Brain pericyte (primary cell): ENCODE measurements at places on chromosomes 6 and 20.

- no peak for DNase-seq
These were observed 350.9 kb upstream of the HSF2 start for GRCh38 chr6:122048570-122048969.

DNA sequence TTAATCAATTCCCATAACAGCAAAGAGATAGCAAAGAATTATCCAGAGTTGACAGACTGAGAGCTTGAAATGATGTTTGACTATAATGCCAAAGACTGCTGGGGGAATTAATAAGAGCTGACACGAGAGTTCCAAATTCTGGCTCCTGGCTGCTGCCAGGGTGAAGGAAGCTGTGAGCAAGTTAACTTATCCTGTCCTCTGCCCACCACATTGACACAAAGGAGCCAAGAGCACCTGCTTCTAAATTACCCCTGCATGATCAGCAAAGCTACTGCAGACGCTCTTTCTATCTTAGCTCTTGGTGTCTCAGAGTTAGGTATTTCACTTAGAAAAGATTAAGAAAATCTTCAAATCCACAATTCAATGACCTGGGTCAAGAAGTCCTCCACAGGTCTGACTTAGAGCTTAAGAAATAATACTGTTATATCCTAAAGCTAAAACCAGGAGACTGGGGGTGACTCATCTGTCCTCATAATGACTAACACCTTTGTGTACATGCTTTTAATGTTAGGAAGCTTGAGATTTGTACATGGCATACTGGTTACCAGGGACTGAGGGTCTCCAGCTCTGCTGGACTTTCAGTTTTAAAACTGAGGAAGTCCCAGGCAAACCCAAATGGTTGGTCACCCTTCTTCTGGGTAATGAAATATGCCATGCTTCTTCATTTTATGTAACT is 13.2 kb upstream of the FRK start:
- DNase-seq, result no peak

DNA sequence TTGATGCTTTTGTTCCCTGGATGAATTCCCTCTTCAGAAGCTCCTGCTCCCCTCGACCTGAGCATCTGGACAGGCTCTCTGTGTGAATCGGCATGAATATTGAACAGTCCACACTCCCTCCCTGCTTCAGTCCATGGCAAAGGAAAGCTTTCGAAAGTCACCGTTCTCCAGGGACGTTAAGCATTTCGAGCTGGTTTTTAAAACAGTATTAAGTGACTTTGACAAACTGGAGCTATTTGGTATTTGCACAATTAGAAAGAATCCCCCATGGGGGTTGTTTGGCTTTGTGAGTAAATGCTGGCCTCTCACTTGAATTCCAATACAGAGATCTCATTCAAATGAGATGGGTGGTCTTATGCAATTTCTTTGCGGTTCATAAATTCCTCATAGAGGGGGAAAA is 85.3 kb upstream of the TIAM2 start:
- no peak for DNase-seq

- peak; percentile 25 for DNase-seq
These were observed 161.8 kb upstream of the SCGN start for GRCh38 chr6:25490018-25490801.

DNA sequence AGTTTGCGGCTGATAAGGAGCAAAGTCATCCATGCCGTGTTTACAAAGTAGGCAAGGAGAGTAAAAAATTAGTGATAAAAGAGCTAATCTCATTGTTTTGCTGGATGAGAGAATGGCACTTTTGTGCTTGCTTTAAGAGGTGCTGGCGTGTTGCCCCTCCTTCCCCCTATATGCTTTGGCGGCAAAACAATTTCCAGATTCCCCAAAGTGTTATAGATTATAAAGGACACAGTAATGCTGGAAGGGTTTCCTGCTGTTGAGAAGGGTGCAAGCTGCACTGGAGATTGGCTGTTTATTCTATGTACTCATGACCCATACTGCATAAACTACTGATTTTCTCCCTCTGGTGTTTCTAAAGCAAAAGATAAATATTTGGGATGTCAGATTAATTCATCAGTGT is 338.9 kb upstream of the MAP3K7 start:
- no peak for DNase-seq

GRCh38 chr6:24426729-24427446 is 24.2 kb downstream of the MRS2 start:
- DNase-seq, result no peak

DNA sequence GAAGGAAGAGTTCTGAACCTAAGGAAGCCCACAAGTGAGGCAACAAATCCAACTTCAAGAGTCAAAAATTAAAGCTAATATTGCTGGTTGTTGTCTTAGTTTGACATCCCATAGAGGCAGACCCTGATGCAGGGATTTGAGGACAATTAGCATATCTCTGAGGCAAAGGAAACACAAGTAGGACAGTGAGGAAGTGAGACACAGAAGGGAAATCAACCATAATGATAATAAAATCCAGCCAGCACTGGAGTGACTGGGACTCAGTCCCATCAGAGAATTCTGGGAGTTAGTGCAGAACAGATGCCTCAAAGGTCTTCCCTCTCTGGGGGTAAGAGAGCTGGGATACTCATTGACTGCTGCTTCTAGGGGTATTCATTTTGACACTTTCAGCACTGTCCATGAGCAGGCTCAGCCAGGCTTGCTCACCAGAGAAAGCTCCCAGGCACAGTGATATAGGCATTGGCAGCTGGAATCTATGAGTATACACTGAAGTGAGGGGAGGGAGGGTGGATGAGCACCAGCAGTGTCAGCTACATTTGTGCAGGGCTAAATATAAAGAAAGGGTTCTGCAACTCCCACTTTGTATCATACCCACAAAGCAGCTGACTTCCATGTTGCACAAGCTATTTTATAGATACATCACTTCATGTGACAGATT is 43.4 kb upstream of the SPTLC3 start:
- DNase-seq, result no peak

DNA sequence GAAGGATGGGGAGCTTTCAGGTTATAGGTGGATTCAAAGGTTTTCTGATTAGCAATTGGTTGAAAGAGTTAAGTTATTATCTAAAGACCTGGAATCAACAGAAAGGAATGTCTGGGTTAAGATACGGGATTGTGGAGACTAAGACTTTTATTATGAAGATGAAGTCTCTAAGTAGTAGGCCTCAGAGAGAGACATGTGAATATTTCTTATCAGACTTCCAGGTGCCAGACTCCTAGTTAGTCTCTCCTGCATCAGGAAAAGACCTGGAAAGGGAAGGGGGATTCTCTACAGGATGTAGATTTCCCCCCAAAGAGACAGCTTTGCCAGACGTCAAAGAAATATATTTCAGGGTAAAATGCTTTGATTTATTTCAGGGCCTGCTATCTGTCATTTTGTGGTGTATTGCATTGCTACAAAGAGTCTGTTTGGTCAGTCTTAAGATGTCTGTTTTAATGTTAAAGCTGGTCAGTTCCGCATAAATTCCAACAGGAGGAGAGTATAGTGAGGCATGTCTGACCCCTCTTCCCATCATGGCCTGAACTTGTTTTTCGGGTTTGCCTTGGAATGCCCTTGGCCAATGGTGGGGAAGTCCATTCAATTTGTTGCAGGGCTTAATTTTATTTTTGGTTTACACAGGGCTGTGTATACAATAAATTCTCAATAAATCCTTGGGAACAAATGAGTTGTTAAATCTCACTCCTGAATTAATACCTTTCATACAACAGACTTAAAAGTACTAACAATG is 103.4 kb upstream of the RALGAPA2 start:
- DNase-seq, result no peak

- no peak for DNase-seq
These were observed 6.8 kb upstream of the PAX1 start for GRCh38 chr20:21698494-21699215.

DNA sequence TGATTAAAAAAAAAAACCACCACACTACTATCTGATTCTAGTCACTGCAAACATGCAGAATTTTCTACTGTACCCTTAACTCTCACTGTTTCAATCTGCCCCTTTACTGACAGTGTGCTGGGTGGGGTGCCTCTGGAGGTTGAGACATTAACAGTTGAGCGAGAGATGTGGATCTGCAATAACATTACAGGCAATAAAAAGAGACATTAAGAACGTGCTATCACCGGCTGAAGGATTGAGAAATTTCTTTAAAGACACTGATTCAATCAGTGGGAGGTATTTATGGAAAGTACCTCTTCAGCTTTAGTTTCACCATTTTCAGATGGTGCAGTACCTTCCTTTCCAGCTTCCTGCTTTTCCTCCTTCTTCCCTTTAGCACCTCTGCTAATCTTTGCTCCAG is 32.5 kb downstream of the HMGN3 start:
- DNase-seq, result no peak

GRCh38 chr6:23927935-23928334 is 198.1 kb upstream of the NRSN1 start:
- no peak for DNase-seq

GRCh38 chr6:72950114-72950860 is 275.0 kb downstream of the KHDC1L start:
- DNase-seq, result no peak

- no peak for DNase-seq
These were observed 28.7 kb upstream of the IRF4 start for GRCh38 chr6:362924-363249.

GRCh38 chr6:136014454-136015437 is 163.2 kb downstream of the PDE7B start:
- DNase-seq, result peak; percentile 97

DNA sequence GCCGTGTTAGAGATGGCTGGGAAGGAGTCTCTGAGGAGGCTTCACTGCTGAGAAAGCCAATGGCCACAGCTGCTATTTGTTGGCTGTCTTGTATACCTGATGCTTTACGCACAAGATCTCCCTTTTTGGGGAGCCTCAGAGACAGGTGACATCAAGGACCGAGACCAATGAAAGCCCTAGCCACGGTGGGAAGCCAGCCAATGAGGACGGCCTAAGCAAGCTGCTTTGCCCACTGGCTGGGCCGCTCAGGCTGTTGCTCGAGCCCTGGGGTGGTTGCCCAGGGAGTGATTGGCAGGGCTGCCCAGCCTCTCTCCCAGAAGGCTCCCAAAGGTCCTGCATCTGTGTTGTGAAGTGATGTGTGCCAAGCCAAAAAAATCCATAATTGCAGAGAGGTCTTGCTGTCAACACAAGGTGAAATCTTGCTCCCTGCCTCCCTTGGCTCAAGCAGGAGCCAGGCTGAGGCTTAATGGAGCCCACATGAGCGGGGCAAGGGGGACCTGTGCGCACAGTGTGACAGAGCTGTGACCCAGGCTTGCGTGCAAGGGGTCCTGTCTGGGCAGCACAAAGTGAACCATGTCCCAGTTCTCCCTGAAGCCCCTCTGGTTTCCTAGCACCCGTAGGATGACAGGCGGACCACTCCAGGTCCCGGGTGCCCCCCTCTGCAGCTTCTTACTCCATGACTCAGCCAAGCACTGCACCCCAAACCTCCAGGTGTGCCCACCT is 4.3 kb downstream of the MMP24OS start:
- no peak for DNase-seq

DNA sequence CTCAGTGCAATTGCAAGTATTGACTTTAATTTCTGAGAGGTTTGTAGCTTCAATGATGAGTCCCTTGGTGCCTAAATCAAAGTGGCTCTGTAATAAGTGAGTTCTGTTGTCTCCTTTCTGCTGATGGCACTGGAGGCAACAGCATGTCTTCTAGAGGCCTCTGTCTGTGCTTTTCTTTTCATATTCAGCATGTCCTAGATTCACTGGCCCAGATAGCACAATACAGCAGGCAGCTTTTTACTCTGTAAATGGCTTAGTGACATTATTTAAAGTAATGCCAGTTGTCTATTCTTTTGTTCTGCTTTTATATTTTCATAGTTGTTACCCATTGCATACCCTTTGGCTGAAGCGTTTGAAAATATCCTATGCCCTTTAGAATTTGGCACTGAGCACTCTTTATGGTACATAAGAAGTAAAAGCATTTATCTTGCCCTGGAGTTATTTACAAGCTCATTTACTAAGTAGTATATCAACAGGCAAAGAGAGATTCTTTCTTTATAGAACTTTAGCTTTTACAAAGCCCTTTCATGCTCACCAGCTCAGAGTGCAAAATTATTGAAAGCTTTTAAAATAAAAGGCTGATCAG is 271.5 kb upstream of the KCNQ5 start:
- DNase-seq, result no peak

GRCh38 chr6:161154796-161155335 is 119.0 kb downstream of the AGPAT4 start:
- DNase-seq, result no peak

- DNase-seq, result no peak
These were observed 100.3 kb downstream of the SMOC2 start for GRCh38 chr6:168541307-168541706.

DNA sequence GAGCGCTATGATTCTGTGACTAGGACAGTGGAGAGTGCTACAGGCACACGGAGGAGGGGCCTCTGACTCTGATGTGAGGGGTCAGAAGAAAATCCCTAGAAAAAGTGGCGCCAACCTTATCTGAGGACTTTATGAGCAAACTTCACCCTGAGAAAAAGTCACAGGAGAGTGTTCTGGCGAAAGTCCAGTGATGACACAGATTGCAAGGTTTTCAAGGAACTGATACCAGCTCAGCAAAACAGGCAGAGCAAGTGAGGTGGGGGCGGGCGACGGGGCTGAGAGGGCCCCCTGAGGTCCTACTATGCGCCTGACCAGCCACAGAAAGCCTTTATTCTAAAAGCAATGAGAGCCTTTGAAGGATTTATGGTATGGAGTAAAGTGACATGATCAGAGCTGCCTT is 73.3 kb downstream of the SLC22A23 start:
- DNase-seq, result no peak

DNA sequence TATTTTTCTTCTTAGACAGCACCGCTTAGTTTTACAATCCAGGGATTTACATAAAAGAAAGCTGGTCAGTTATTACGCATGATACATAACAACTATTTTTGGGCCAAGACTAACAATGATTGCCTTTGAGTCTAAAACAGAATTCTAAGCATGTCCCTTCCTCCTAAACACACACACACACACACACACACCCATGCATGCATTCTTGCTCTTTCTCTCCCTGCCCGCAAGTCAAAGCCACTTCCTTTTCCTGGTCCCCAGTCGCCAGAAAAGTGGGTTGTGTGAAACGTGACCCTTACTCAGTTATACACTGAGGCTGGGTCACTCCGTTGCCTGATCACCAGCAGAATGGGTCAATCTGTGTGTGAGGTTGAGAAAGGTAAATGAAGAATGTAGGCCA is 31.4 kb downstream of the FYN start:
- DNase-seq, result no peak

DNA sequence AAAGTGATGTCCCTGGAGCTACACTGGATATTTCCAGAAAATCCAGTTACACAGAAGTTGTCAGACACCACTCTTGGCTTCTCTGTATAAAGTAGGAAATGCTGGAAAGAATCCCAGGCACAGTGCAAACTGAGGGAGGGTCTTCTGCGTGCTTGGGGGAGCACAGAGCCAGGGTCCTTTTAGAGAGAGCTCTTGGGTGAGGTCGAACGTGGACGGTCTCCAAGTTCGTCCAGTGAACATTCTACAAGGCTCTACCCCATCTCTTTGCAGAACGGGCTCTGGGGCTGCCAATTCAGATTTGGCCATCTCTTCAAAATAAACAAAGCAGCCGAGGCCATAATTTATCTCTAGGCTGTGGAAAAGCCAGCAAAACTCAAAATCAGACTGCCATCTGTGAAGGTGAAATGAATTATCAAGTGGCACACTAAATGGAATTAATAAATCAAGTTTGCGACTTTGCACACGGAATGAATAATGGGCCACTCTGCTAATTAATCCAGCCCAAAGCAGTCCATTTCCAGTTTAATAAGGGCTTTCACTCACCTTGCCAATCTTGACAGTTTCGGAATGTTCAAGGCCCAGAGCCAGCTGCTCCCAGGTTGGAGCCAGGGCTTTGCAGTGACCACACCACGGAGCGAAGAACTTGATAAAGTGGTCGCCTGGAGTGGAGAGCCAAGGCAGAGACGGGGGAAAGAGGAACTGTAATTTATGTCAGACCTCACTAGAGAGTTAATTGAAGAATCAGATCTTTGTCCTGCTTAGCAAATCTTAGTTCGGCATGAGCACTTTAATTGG is 19.3 kb downstream of the TXNDC5 start:
- no peak for DNase-seq

GRCh38 chr6:144216668-144217218 is 66.4 kb downstream of the STX11 start:
- DNase-seq, result no peak
